ENCODE measurements at places on chromosomes 13 and 19. TPM values are rescaled to one million over a fixed set of nuclear protein-coding genes. Genes with fewer than 3 reads are reported as not detected.

GRCh38 chr13:75825594-75825993 lies 189.5 kb downstream of the LMO7 start:
- no peak for DNase-seq

DNA sequence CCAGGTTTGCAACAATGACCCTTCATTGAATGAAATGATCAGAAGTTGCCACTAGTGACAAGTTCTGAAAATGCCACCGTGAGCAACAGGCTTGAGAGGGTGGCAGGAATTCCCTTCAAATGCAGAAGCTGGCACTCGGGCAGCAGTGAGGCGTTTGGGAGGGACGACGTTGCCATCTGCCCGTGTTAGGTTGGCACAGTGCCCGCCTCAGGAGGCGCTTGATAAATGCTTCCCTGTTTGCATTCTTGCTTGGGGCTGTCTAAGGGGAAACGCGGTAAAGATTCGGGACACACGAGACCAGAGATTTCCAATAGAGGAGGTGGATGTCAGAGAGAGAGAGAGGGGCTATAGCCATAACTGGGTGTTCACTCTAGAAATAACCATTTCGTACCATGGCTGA lies 101.9 kb downstream of the TEX29 start:
- DNase-seq = no peak

- peak; percentile 42 for DNase-seq
Measured at GRCh38 chr13:28324181-28324789, 170.6 kb downstream of the FLT1 start.

Gene SYNE4
- total RNA-seq = 0.23 TPM

Gene KPTN
- 31.0 TPM for total RNA-seq

All from MG63 (cell line).